Inflammatory macrophage (primary cell): ENCODE measurements at places on chromosomes 2 and 18.

GRCh38 chr18:3029215-3029952 is 16.4 kb upstream of the LPIN2 start:
- peak; percentile 78 for DNase-seq

DNA sequence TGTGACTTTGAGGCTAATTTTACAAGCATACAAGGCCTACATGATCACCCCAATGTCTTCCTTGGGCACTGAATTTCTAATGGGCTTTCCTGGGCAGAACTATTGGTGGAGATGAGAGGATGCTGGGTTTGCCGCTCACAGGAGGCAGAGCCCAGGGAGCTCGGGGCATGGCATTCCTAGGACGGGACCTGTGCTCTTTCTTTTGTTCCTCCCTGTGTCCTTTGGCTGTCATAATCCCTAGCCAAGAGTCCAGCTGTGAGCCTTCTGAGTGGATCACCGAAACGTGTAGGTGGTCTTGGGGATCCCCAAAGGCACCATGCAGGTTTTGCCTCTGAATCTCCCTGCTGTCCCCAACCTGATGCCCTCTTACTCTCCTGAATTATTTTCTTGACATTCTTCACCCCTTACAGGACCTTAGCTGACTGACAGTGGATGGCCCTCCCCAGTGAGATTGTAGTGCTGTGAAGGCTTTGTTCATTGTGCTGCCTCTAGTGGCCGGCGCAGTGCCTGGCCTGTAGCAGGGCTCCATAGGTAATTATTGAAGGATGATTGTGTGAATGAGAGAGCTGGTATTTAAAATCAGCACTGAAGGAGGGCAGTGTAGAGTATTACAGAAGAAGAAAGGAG is 221.9 kb downstream of the ZNF407 start:
- no peak for DNase-seq

- DNase-seq = no peak
These were observed 208.2 kb upstream of the ARL4C start for GRCh38 chr2:234705108-234705507.

DNA sequence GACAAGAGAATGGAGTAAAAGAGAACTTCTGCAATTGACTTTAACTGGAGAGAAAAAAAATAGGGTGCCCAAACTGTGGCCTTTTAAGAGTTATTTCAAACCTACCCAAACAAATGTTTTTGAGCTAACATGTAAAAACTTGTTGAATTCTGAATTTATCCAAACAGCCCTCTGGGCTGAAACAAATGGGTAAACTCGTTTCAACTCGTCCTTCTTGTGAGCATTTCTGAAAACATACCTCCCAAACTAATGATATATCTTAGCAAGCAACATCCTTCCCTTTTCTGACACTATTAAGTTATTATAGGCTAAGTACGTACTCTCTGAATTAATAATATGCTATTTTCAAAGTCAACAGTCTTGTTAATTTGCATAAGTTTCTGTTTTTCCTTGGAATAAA is 793.0 kb upstream of the ACVR2A start:
- no peak for DNase-seq
